Activated T-cell treated with anti-CD3 and anti-CD28 coated beads, Interleukin-2, amount 50 U/mL, for 72 hours (primary cell): ENCODE measurements at places on chromosomes 16 and 17.
A peak's percentile ranks its signal among the peaks of the same experiment; 100 is the strongest.

- no peak for DNase-seq
Measured at GRCh38 chr17:65604070-65604469, 42.6 kb upstream of the AXIN2 start.

- DNase-seq, result no peak
Measured at GRCh38 chr16:71436473-71436872, 5.4 kb downstream of the TLE7 start.

DNA sequence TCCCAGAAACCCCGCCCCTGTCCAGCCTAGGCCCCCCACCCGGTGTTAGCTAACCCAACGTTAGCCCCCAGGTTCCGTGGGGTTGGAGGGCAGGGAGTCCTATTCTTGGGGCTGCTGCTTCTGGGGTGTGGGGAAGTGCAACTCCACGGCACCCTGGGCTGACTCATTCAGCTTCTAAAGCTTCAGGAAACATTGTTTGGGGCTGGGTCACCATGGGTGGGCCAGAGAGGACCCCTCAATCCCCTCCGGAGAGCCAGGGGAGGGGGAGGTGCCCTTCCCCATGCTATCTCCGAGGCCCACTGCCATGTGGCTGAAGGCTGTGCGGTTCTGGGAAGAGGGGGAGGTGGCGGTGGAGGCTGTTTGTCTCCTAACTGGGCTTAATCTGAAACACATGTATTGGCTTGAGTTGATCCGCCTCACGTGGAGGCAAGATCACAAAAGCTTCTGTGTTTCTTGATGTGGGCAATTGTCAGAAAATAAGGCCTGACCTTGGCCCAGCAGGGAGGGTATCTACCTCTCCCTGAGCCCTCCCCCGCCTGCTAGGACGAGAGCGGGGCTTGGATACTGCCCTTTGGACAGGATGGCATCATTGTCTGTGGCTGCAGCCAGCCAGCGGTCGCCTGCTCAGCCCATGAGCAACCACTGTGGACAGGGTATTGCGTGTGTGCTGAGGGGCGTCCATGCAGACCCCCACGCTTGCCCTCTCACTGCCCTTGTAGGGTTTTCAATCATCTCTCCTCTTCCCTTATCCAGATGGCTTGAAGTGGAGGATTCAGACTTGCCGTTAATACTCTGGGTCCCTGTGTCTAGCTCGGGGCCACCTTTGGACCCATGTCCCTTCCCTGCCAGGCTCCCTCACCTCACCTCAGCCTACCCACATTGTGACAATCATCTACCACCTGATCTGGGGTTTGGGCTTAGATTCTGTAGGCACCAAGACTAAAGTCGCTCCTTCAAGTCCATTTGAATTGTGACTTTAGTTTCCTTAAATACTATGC is 1.3 kb downstream of the SERPINF1 start:
- no peak for DNase-seq

GRCh38 chr16:1300664-1301476 is 8.6 kb upstream of the UBE2I start:
- DNase-seq, result peak; percentile 85

GRCh38 chr17:73255671-73256181 is 6.0 kb downstream of the CPSF4L start:
- DNase-seq, result peak; percentile 64

GRCh38 chr17:50524838-50525237 is 7.7 kb upstream of the EPN3 start:
- DNase-seq, result no peak

DNA sequence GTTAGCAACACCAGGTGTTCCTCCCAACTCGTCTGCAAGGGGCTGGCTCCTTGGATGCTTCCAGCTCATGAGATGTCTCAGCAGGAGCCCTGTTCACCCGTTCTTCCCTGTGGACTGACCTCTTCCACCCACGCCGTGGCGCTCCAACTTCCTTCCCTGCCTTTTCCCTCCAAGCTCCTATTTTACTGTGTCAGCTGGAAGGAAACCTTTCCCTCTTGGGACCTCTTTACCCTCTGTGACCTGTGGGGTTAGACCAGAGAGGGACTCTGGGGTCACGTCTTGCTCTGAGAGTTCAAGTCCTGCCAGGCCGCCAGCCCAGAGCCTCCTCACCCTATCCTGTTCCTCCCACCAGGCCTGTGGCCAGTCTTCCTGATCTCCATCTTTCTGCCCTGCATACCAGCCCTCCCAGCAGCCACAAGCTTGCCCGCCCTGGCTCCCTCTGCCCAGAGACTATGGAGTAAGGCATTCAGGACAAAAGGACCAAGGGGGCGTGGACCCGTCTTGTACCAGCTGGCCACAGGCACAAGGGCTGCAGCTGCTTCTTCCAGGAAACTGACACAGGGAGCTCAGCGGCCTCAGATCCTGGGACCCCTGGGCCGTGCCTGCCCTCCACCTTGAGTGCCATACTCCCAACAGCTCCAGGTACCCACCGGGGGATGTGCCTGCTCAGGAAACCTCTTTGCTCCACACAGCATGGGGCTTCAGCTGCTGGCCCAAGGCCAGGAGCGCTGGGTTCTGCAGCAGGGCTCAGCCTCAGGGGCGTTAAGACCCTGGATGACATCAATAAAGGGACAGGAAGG is 3.0 kb downstream of the PAQR4 start:
- no peak for DNase-seq

DNA sequence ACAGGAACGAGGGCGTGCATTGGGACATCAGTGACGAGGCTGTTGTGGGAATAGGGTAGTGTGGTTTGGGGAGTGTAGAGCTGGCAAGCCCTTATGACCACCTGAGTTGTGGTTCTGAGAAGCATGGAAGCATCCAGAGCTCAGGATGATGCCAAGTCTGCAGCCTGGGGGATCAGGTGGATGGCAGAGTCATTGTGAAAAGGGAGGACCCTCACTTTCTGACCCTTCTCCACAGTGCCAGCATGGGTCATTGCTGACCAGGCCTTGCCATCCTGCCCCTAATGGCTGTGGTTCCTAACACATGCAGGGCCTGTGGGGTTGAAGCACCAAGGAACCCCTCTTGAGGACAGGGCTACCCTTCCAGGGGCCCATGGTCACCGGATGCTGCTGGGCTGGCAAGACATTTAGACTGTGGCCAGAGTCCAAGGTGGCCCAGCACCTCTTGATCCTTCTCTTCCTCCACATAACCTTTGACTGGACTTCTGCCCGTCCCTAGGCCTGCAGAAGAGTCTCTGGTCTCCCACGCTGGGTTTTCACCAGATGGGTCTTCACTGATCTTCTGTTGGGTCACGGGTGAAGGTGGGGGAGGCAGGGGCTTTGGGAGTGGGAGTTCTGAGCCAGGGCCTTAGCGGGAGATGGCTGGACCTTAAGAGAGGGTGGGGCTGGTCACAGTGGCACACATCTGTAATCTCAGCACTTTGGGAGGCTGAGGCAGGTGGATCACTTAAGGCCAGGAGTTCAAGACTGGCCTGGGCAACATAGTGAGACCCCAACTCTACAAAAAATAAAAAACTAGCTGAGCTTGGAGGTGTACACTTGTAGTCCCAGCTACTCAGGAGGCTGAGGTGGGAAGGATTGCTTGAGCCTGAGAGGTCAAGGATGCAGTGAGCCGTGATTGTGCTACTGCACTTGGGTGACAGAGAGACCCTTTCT is 2.0 kb upstream of the PLA2G15 start:
- no peak for DNase-seq

DNA sequence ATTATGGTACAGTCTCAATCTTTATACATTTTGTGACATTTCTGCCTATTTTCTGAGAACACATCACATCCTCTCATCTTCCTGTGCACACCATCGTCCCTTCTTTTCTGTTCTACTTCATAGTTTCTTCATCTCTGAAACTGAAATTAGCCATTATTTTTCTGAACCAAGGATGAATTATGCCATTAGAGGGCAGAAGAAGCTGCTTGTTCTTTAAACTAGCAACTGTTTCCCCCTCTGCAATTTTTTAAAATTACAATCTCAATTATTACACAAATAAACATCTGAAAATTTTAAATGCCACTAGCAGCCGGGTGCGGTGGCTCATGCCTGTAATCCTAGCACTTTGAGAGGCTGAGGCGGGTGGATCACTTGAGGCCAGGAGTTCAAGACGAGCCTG is 41.3 kb downstream of the RBBP6 start:
- DNase-seq, result no peak

- no peak for DNase-seq
Measured at GRCh38 chr16:11315510-11315909, 29.7 kb upstream of the RMI2 start.

GRCh38 chr16:3525951-3526350 is 25.1 kb downstream of the CLUAP1 start:
- no peak for DNase-seq

GRCh38 chr17:34312080-34312479 is 7.2 kb upstream of the CCL8 start:
- no peak for DNase-seq

DNA sequence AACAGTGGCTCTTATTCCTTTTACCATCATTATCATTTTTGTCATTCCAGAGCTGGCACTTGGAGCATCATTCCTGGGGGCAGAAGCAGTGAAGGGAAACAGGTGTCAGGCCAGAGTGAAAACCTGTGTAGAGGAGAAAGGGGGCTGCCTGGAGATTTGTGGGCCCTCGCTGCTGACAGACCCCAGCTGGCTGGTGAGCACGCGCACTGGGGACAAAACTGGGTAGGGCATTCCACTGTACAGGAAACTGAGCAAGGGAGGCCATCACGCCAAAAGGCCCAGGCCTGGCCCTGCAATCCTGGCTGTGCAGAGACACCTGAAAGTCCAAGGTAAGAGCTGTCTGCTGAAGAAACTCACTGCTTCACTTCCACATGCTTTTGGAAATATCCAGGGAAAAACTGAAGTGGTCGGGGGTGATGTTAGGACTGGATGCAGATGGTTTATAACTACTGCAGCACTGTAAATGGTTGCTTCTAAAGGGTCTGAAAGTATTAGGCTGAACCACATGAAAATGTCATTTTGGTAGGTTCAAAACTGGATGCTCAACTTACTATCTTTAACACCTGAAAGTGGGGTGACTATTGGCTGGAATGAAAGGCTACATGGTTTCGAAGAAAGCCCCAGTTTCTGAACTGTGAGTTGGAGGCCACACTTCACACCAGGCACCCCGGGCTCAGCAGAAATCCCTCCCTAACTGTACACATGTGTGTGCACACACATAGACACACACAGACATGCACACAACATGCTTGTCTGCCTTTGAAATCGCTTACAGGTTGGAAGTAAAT is 225.0 kb downstream of the C16orf78 start:
- no peak for DNase-seq

DNA sequence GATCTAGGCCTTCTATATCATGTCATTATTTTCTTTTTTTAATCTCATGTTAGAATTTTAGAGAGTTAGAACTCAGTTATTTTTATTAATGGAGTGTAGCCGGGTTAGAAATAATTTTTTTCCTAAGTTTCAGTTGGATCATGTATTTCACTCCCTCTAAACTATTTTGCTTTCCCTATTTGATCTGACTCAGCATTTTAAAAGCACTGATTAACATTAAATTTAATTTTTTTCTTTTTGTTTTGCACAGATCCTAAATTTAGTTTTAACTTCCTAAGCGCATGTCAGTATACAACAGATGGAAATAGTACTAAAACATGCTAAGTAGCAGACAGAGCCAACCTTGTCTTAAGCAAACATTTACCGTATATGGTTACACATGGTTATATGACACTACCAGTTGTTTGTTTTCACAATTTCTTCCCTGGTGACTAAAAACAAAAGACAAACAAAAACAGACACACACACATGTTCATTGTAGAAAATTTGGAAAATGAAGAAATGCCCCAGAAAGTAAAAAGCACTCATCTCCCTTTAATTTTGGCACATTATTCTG is 33.6 kb upstream of the RAB11FIP4 start:
- no peak for DNase-seq

- no peak for DNase-seq
Measured at GRCh38 chr17:30393911-30394867, 15.5 kb downstream of the CPD start.
